Glomerular endothelial cell (primary cell): ENCODE measurements at places on chromosomes 12 and 14.

DNA sequence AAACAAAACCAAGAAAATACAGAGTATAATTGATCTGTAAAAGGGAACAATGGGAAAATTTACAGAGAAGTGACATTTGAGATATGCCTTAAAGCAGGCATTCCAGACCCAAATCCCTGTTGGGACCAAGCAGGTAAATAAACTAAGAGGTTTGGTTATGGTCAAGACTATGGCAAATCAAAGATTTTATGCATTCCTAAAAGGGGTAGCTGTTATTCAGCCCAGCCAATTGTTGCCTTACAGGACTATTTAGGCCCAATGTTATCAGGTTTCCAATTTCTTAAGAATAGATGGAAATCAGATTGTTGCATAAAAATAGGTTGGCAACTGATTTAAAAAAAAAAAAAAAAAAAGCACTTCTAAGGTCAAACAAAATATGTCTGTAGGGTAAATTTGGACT lies 5.3 kb downstream of the DNAI7 start:
- DNase-seq = no peak

DNA sequence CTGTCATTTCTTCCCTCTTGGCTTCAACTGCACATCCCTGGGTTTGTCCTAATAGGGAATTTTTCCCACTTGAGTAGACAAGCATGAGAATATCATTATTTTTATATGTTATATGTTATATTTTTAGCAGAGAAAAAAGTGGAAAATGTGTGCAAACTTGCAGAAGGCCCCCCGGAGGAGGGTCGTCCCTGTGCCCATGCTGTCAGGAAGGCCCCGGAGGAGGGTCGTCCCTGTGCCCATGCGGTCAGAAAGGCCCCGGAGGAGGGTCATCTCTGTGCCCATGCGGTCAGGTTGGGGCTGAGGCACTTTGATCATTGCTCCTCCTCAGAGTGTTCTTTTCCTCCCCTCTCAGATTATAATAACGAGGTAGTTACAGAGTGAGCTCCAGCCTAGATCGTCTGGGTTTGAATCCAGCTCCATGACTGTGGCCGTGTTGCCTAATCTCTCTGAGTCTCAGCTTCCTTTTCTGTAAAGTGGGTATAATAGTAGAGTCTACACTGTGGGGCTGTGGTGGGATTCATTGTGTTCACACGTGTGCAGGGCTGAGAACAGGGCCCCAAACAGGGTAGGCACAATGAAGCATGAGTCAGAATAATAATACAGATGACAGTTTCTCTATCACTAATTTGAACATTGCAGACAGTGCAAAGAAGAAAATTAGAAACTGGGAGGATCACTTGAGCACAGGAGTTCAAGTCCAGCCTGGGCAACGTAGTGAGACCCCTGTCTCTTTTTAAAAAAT lies 33.4 kb downstream of the ELK3 start:
- DNase-seq = no peak

- DNase-seq = no peak
Measured at GRCh38 chr12:105201299-105201698, 34.7 kb downstream of the APPL2 start.

DNA sequence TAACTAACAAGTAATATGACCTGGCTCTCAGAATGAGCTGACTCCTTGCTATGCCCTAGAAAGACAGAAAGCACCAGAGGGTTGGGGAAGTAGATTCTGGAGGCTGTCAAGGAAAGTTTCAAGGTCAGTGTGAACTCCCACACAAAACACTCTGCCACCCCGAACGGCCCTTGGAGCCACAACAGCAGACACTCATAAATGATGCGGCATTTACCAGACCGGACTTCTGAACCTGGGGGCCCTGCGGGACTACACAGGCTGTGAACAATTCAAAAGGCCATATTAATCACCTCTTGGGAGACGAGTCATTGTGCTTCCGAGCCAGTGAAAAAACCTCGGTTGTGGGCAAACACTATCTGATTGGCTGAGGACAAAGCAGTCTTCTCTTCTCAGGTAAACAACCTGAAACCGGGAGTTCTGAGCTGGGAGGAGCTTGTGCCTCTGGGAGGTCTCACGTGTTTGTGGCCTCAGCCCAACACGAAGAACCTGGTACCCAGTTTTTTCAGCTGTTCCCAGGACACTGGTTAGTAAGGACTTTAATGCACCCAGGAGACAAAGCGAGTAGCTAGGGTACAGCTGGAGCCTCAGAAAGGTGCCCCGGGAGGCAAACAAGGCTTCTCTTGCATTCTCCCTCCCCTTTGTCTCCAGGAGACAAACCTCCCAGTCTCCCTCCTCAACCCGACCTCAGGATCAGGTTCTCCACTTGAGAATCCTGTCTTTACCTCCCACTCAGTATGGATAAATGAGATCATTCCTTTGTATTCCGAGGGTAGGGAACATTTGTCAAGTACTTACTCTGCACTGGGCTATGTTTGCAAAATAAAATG lies 35.3 kb downstream of the VWF start:
- DNase-seq = no peak

GRCh38 chr12:132507656-132508490 lies 17.9 kb downstream of the FBRSL1 start:
- no peak for DNase-seq

- no peak for DNase-seq
Measured at GRCh38 chr14:28999656-29000055, 233.1 kb downstream of the FOXG1 start.

DNA sequence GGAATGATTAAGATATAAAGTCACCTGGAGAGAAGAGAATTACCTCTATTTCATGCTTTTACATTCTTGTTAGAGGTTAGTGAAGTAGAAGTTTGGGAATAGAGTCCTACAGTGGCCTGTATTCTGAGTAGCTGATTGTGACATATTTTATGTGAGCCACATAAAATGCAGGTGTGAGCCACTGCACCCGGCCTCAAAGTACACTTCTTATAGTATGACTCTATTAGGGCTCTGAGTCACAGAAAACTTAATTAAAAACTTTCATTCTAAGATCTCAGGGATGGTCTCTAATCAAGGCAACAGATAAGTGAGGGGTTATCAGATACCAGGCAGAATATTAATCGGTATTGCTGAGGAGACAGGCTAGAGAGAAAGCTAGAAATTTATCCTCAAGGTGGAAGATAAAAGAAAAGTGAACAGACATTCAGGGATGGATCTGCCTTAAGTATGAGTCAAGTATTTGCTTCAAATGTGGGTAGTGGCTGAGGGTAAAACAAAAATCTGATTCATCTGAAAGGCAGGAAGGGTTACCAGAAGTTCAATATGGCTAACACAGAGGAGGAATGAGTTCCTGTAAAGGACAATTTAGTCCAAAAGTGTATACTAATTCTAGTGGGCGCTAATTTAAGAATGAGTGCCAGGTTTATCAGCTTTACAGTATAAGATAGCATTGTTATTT lies 5.5 kb upstream of the G2E3 start:
- no peak for DNase-seq

GRCh38 chr12:89663577-89664357 lies 44.9 kb downstream of the ATP2B1 start:
- DNase-seq = no peak

- no peak for DNase-seq
Measured at GRCh38 chr12:69064734-69065443, 131.9 kb upstream of the CPM start.

DNA sequence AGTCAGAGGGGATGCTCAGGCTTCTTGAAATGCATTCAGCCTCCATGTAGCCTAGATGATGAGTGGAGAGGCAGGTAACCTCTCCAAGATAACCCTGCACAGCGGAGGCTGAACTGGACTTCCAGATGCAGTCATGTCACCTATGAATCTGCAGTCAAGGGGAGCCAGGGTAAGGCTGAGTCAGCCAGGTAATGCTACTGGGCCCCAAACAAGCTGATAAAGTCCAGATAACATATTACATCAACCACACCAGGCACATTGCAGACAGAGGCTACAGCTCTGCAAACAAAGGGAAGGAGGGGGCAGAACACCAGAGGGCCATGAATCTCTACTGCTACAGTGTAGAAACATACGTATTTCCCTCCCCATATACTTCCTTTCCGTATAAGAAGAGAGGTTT lies 14.0 kb downstream of the RNASE9 start:
- DNase-seq = no peak
